GM23248 (cell line): ENCODE measurements at places on chromosomes 1 and 21. TPM values are rescaled to one million over a fixed set of nuclear protein-coding genes. Genes with fewer than 3 reads are reported as not detected.

DNA sequence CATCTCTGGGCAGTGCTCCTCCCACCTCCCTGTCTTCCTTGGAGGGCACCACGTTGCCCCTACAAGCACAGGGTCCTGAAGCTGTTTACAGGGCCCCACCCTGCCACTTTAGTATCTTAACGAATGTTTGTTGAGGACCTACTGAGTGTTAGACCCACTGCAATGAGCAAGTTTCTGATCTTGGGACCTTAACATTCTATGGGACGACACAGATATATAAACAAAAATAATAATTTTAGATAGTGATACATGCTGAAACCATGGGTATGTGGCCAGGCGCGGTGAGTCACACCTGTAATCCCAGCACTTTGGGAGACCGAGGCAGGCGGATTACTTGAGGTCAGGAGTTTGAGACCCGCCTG lies 10.1 kb downstream of the ENTREP3 start:
- no peaks in the 10 kb centered on the region for H3K36me3 ChIP-seq
- H3K27me3 ChIP-seq: no peaks in the 10 kb centered on the region
- H3K4me1 ChIP-seq: peaks cover 20% of the 10 kb centered on the region
- H3K4me3 ChIP-seq: peak overlapping the region; percentile 81
- no peak for DNase-seq
- H3K27ac ChIP-seq: peak overlapping the region; percentile 91

DNA sequence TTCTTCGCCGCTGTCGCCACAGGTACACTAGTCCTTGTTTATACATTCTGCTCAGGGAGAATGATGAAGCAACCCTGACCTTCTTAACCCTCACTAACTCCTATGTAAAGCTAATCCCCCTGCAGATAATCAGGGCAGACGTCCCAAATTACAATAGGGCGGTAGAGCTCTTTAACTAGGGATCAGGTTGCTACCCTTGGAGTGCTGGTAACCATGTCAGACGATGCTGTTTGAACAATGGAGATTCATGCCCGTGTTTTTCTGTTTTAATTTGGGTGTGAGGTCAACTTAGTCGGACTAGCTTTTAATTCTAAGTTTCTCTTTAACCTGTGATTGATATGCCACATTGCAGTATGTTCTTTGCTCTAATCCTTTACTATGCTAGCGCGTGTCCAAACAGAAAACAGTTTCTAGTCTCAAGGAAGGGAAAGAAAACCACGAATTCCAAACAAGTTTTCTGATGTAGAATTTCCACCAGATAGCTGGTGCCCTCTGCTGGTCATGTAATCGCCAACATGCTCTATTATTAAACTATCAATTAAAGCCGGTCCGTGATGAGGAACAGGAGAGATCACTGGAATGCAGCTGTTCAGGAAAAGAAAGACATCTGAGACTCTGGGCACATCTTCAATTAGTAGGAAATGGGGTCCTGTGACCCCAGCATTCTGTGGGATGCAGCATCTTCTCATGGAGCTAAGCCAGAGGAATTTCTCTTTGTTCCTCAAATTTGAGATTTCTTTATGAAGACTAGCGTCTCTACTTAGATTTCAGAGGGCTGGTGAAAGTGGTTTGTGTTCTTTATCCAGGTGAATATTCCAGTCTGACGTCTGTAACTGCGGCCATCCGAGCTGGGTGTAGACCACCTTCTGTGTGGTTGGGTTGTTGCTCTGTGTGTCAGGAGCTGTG lies 18.3 kb upstream of the VAMP3 start:
- no peaks in the 10 kb centered on the region for H3K4me1 ChIP-seq
- peak overlapping the region; percentile 78 for H3K4me3 ChIP-seq
- H3K36me3 ChIP-seq: no peaks in the 10 kb centered on the region
- no peaks in the 10 kb centered on the region for H3K27me3 ChIP-seq

Gene EXTL1
- total RNA-seq: 3.4 and 5.5 TPM in 2 replicates

GRCh38 chr1:109634771-109635750 lies 15.4 kb downstream of the AMPD2 start:
- no peak for DNase-seq
- H3K4me3 ChIP-seq: no peak overlapping the region

Gene SMCP
- not detected in 2 replicates for total RNA-seq

Gene FCRL4
- total RNA-seq: not detected in 2 replicates

DNA sequence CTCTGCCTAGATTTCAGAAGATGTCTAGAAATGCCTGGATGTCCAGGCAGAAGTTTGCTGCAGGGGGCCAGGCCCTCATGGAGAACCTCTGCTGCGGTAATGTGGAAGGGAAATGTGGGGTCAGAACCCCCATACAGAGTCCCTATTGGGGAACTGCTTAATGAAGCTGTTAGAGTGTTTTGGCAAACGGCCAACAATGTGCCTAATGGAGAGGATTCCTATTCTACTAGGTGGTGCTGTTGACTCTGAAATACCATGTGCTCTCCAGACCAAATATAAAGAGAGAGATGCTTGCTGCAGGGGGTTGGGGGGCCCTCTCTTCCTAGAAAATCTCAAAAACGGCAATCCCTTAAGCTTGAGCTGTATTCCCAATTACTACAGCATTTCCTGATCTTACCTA lies 57.1 kb upstream of the DR1 start:
- no peak overlapping the region for H3K4me3 ChIP-seq
- DNase-seq: peak; percentile 11
- H3K27ac ChIP-seq: no peak overlapping the region

DNA sequence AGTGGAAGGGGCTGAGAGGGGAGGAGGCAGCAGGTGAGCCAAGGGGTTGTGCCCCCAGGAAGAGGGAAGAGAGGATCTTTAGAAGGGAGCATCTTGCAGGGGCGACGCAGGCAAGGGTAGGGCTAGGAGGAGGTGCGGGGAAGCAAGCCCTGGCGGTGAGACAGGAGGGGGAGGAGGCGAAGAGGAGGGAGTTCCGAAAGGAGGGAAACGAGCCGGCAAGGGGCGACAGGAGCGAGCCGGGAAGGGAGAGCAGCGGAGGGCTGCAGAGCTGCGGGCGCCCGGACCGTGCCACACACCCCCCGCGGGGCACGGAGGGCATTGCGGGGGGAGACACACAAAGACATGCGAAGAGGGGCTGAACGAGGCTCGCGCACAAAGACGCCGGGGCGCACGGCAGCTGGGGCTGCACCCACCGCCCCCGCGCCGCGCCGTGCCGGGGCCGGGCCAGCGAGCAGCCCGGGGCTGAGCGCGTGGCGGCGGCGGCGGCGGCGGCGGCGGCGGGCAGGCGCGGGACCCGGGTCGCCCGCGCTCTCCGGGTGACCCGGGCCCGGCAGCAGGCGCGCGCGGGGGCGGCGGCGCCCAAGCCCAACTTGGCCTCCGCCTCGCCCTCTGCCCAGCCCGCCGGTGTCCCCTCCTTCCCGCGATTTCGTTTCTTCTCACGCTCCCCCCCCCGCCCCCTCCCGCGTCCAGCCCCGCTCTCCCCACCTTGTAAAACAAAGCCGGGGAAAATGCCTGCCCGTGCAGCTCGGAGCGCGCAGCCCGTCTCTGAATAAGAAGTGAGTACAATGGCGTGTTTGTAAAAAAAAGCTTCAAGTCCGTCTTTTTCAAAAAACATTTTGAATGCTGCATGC lies at the start of gene KCNK2:
Gene KCNK2, plus strand, starts transcription at position 206 of the 851 bp plus-strand sequence. CDS start 649 bp downstream, outside the sequence.
- peak within 1 kb of the TSS; percentile 32 for H3K27ac ChIP-seq
- DNase-seq: peak; percentile 78
- H3K36me3 ChIP-seq: peaks cover 14% of the 10 kb centered on the region
- no peaks in the 10 kb centered on the region for H3K27me3 ChIP-seq
- peak within 1 kb of the TSS; percentile 90 for H3K4me3 ChIP-seq

- H3K4me3 ChIP-seq: no peak overlapping the region
- H3K27me3 ChIP-seq: no peaks in the 10 kb centered on the region
- H3K36me3 ChIP-seq: no peaks in the 10 kb centered on the region
Observed at GRCh38 chr21:21688889-21689288, 690.7 kb downstream of the NCAM2 start.

GRCh38 chr1:65179148-65179547 lies 31.1 kb downstream of the AK4 start:
- no peak overlapping the region for H3K27ac ChIP-seq
- no peaks in the 10 kb centered on the region for H3K27me3 ChIP-seq
- H3K4me3 ChIP-seq: no peak overlapping the region
- H3K36me3 ChIP-seq: no peaks in the 10 kb centered on the region

- H3K4me3 ChIP-seq: no peak overlapping the region
- no peak for DNase-seq
- H3K36me3 ChIP-seq: no peaks in the 10 kb centered on the region
- H3K27ac ChIP-seq: no peak overlapping the region
Observed at GRCh38 chr1:81151206-81151605, 649.5 kb upstream of the ADGRL2 start.

- H3K36me3 ChIP-seq: no peaks in the 10 kb centered on the region
- no peak overlapping the region for H3K27ac ChIP-seq
- no peaks in the 10 kb centered on the region for H3K4me1 ChIP-seq
- H3K27me3 ChIP-seq: no peaks in the 10 kb centered on the region
Observed at GRCh38 chr1:31617916-31618746, 642 bp downstream of the HCRTR1 start.

- H3K36me3 ChIP-seq: no peaks in the 10 kb centered on the region
- no peak overlapping the region for H3K27ac ChIP-seq
- no peak for DNase-seq
- H3K4me3 ChIP-seq: no peak overlapping the region
Observed at GRCh38 chr1:201344206-201345080, 33.0 kb downstream of the TNNT2 start.

Gene ARHGEF16
- not detected in 2 replicates for total RNA-seq

DNA sequence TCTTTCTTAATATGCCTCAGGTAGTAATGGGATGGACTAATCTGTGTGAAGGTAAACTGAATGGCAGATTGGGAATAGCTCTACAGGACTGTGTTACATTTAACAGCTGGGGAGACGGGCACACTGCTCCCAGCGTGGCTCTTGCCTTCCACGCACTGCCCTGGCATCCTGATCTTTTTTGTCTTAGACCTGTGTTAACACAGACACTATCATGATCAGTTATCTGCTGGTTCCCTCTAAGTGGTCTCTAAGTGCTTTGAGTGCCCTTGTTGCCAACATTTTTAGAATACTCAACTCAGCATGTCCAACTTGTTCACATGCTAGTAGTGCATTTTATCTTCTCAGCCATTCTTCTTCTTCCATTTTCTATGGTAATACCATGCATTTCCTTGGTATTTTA lies 208.1 kb downstream of the RYR2 start:
- DNase-seq: no peak
- no peaks in the 10 kb centered on the region for H3K36me3 ChIP-seq
- H3K4me1 ChIP-seq: no peaks in the 10 kb centered on the region
- H3K27me3 ChIP-seq: no peaks in the 10 kb centered on the region
- no peak overlapping the region for H3K4me3 ChIP-seq

Gene SPATA45
- not detected in 2 replicates for total RNA-seq

- no peaks in the 10 kb centered on the region for H3K27me3 ChIP-seq
- no peak overlapping the region for H3K4me3 ChIP-seq
- H3K4me1 ChIP-seq: peaks cover 48% of the 10 kb centered on the region
- H3K36me3 ChIP-seq: no peaks in the 10 kb centered on the region
Observed at GRCh38 chr21:34986561-34987500, 62.3 kb downstream of the RUNX1 start.

Gene HSD3B2
- not detected in 2 replicates for total RNA-seq

Gene RGSL1
- total RNA-seq: not detected in 2 replicates

DNA sequence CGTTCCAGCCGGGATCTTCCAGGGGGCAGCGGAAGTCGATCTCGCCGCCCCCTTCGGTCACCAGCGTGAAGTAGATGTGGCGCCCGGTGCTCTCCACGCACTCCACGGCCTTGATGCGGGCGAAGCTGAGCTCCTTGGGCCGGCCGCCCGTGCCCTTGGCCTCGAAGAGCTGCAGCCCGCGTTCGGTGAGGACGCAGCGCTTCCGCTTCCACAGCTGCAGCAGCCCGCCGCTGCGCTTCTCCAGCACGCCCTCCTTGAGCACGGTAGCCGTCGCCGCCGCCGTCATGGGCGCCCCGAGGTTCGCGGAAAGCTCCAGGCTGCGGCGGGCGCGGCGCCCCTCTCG lies 516 bp downstream of the PHLDA3 start:
- peaks cover 22% of the 10 kb centered on the region; the same call in 1 of the 2 replicates for H3K36me3 ChIP-seq
- no peaks in the 10 kb centered on the region for H3K27me3 ChIP-seq
- H3K4me3 ChIP-seq: peak overlapping the region; percentile 100
- H3K27ac ChIP-seq: peak overlapping the region; percentile 77

DNA sequence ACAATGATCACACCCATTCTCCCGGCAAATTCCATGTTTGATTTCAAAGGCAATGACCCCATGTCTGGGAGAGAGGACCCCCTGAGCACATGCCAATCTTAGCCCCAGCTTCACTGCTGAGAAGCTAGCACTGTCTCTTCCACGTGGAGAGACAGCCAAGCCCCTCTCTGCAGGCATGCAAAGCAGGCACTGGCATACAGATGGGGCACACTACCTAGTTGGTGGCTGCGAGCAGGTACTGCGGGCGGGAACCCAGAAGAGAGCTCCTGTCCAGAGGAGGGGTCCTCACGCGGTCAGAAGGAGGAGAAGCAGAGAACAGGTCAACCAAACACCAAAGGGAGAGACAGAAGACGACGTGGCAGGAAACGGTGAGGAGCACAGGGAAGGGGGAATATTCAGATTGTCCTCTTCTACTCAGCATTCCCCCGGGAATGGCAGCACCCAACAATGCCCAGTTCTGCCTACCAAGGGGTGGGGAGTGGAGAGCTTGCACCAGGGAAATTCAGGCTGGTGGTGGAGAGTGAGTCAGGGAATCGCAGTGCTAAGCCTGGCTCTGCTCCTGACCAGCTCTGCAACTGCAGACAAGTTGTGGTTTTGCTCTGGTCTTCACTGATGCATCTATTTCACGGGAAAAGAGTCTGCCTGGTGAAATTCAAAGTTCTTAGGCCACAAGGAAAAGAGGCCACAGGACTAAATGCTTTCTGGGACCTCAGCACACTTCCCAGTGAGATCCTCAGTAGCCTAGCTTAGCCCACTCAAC lies 48.1 kb upstream of the GOLT1A start:
- no peaks in the 10 kb centered on the region for H3K27me3 ChIP-seq
- peaks cover 16% of the 10 kb centered on the region for H3K4me1 ChIP-seq
- no peaks in the 10 kb centered on the region for H3K36me3 ChIP-seq
- peak; percentile 88 for DNase-seq

- peaks cover 12% of the 10 kb centered on the region for H3K4me1 ChIP-seq
- no peak overlapping the region for H3K27ac ChIP-seq
- no peak overlapping the region for H3K4me3 ChIP-seq
- no peaks in the 10 kb centered on the region for H3K27me3 ChIP-seq
- peak; percentile 34 for DNase-seq
Observed at GRCh38 chr1:64623750-64624191, 121.1 kb upstream of the RAVER2 start.

DNA sequence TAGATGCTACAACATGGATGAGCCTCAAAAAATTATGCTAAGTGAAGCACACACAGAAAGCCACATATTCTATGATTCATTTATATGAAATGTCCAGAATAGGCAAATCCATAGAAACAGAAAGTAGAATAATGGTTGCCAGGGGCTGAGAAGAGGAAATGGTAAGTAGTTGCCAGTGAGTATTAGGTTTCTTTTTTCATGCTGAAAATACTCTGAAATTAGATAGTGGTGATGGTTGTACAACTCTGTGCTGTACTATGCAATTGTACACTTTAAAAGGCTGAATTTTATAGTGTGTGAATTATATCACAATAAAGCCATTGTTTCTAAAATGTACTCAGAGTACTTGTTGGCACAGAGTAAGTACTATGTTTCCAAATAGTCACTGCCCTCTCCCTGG lies 15.5 kb upstream of the GFI1 start:
- H3K4me1 ChIP-seq: no peaks in the 10 kb centered on the region
- no peaks in the 10 kb centered on the region for H3K27me3 ChIP-seq
- H3K36me3 ChIP-seq: no peaks in the 10 kb centered on the region
- no peak overlapping the region for H3K4me3 ChIP-seq
- no peak overlapping the region for H3K27ac ChIP-seq

GRCh38 chr1:10057343-10057742 lies 24.6 kb downstream of the UBE4B start:
- H3K4me1 ChIP-seq: peaks cover 22% of the 10 kb centered on the region
- peak overlapping the region; percentile 73 for H3K27ac ChIP-seq
- DNase-seq: peak; percentile 76
- H3K27me3 ChIP-seq: no peaks in the 10 kb centered on the region

GRCh38 chr1:33188572-33189275 lies 6.9 kb upstream of the TRIM62 start:
- no peaks in the 10 kb centered on the region for H3K36me3 ChIP-seq
- H3K4me3 ChIP-seq: no peak overlapping the region
- H3K4me1 ChIP-seq: peaks cover 5% of the 10 kb centered on the region; the same call in 1 of the 2 replicates

Gene DDAH1
- total RNA-seq: 162 and 168 TPM in 2 replicates

Gene PAPPA2
- total RNA-seq: 7.0 and 8.1 TPM in 2 replicates

Gene CASQ1
- total RNA-seq: 0.11 and 0.51 TPM in 2 replicates
